ENCODE measurements at places on chromosomes 11 and 22.

DNA sequence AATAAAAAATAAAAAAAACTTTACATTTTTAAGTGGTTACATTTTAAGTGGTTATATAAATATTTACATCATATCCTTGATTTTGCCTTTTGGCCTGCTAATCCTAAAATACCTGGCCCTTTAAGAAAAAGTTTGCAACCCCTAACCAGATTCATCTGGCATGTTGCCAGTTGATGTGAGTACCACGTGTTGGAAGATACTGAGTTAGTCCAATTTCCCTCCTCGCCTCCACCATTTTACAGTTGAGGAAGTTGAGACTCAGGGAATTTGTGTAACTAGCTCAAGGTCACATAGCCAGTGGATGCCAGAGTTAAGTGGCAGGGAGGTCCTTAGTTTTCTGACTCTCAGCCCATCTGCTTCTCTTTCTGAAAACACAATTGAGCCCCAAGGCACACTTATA lies 5.1 kb downstream of the ELF5 start:
- no peak for DNase-seq

DNA sequence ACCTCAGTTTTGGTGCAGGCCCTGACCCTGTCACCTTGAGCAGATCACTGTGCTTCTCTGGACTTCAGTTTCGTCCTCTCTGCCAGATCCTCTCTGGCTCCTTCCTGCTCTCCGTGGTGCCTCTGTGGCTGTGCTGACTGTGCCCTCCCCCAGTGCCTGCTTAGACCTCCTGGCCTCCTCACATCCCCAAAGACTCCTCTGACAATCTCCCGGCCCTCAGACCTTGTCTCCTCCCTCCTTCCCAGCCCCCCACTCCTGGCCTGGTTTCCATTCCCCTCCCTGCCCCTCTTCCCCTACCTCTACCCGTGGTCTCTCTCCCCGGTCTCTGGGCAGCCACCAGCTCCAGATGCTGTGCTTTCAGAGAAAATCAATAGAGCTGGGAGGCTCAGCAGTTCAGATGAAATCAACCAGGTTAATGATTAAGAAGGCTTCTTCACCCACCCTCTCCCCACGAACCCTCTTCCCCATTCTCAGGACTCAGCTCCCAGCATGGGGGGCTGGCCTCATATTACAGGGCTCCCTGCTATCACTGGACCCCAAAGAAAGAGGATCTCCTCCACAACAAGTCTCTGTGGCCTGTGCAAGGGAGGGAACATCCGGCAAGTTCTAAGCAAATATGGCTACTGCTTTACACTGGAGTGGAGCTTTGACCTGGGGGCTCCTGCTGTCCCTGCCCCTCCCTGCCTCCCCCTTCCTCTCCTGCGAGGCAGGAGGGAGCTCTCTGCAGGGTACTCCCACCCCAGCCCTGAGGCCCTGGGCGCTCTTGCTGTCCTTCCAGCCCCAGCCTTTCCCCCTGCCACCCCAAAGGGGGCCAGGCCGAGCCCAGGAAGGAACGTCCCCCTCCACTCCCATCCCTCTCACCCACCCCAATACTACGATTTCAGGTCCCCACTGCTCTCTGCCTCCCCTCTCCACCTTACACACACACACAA lies 8.5 kb downstream of the BACE1-AS start:
- DNase-seq: no peak

GRCh38 chr22:40405178-40406062 lies 35.0 kb downstream of the SGSM3 start:
- no peak for DNase-seq

GRCh38 chr11:35917676-35918075 lies 26.2 kb upstream of the LDLRAD3 start:
- no peak for DNase-seq

GRCh38 chr11:72573072-72573854 lies 101.0 kb downstream of the PDE2A start:
- no peak for DNase-seq

DNA sequence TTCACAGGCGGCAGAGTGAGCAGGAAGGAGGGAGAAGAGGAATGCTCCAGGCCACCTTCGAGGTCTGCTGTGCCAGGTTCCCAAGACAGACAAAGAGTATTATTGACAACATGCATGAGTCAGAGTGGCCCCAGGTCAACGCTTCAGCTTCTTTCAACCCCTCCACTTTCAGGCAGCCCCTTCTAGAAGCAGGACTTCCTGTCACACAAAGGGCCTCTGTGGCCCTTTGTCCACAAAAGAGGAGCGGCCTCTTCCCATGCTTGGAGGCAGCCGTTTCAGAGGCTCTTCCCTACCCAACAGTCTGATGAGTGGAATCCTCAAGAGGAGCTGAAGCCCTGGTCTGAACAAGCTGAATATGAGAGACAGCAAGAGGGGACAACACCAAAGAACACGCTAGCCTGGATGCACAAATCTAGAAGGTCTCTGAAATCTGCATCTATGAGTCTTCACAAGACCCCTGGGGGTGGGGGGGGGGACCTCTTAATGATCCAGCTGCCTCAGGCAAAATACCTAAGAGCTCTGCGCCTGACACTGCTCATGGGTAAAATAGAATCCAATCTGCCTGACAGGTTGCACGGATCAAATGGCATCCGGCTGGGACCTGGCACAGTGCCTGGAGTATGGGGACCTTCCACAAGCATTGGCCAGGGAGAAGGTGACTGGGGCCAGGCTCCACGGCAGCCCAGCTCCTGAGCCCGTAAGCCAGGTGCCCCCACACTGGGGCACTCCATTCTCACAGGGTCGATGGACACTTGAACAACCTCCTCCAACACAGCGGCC lies 67.5 kb downstream of the PACSIN2 start:
- no peak for DNase-seq

- no peak for DNase-seq
These were observed 18.6 kb downstream of the LRRC10B start for GRCh38 chr11:61526956-61527731.

GRCh38 chr11:46918788-46919513 lies 601 bp upstream of the LRP4 start:
- no peak for DNase-seq

DNA sequence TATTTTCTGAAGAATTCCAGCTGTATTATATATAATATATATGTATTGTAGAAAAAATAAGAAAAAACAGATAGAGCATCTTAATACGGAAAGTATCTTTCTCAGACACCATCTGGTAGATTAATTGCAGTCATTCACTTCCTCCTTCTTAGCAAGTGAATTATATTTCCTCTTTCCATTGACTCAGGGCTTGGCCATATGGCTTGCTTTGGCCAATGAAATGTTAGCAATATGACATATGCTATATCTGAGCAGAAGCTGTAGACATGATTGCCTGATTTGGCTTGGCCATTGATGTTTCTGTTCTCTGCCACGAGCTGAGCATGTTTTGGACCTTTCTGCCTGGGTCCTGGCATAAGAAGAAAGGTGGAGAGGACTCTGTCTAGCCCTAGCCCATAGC lies 34.4 kb upstream of the ZBED5 start:
- DNase-seq: peak; percentile 33

- no peak for DNase-seq
These were observed 27.8 kb upstream of the ROBO3 start for GRCh38 chr11:124837491-124837856.

DNA sequence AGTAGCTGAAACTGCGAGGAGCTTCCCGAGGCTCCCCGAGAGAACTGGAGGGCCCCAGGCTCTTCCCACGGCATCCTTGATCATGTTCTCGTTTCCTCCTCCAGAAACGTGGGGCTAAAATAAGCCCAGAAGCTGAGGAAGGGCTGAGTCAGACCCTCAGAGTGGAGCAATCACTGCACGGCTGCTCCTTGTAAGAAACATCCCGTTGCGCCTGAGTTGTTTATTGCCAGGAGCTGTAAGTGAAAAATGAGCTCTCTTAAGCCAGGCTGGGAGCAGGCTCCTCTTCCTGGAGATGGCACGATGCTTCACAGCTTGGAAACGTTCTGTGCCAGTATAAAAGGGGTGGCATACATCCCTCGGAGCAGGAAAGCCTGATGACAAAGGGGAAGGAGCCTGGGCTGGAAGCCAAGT lies 47.3 kb upstream of the SYN3 start:
- DNase-seq: no peak

DNA sequence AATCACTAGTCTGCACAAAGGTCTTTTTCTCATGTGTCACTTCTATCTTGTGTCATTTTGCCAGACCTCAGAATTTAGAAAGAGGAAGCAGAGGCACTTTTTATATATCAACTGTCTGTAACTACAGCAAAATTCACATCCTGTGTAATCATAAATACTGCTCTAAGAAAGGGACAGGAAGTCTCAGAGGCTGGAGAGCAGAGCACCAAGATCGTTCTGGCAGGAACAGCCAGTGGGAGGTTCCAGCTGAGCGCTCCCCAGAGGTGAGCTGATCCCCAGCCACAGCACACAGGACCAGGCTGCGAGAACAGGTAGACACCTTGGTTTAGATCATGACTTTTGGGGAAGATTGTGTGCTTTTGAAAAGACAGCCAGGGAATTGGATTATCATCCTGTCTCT lies at the start of gene MS4A7:
Gene MS4A7, plus strand, starts transcription at position 179 of the 400 bp plus-strand sequence. CDS start 4,610 bp downstream, outside the sequence.
- peak; percentile 95 for DNase-seq

DNA sequence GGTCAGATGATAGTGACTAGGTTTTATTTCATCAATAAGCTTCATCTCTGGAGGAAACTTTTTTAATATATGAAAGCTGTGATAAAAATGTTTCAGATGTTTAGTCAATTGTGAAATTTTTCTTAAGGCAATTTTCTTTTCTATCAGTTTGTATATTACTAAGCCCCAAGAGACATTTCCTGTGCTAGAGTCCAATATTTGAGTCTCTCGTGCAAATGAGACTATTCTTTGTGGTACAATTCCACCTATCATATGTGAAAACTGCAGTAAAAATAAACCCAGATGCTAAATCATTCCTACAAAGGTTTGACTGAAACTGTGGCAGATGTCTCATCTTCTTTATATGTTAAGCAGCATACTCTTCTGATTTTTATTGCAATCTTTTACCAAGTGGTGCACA lies 28.0 kb downstream of the CTR9 start:
- no peak for DNase-seq

DNA sequence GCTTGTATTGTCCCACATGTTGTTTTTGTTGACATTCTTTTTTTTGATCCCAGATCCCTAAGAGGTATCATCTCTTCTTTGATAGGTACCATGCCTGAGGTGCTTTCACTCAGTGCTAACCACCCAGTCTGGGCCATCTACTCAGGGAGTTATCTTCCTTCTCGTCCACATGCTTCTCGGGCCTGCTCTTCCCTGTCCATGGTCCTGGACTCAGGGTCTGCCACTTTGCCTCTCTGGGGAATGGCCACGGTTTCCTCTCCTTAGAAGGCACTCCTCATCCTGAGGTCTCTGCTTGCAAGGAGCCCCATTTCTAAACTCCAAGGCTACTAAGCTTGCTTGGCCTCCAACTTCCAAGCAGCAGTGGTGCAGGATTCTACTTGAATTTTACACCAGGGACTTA lies 227.0 kb upstream of the NCAM1 start:
- no peak for DNase-seq

- DNase-seq: no peak
These were observed 13.4 kb downstream of the CKAP5 start for GRCh38 chr11:46832511-46833214.

- DNase-seq: no peak
These were observed 53.8 kb downstream of the ATG16L2 start for GRCh38 chr11:72867970-72868369.

DNA sequence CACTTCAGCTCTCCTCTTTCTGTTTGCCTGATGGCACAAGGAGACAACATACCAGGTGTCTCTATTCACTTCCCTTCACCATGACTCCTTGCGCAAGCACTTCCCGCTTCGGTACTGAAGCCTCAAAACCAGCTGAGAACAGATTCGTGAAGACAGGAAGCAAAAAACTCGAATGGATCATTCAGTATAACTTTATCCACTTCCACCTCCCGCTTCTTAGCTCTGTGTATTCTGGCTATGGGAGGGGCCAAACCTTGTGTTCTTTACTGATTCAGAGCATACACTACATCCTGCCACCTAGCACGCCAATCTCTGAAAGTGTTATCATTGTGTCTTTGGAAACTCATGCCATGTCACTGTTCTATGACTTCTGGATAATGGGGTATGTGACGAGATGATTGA lies 62.2 kb upstream of the ADA2 start:
- DNase-seq: no peak

All from SIG-M5 (cell line).